ENCODE measurements at places on chromosomes 6 and 20. TPM values are rescaled to one million over a fixed set of nuclear protein-coding genes. Genes with fewer than 3 reads are reported as not detected.

OR2J3 gene
- total RNA-seq: not detected

IMPG1 gene
- not detected for total RNA-seq

MROH8 gene
- total RNA-seq: 4.4 TPM

SLC35F1 gene
- 6.7 TPM for total RNA-seq

MTFR2 gene
- total RNA-seq: 0.25 TPM

CD93 gene
- total RNA-seq: 41.0 TPM

ZNF343 gene
- total RNA-seq: 5.8 TPM

ENPP5 gene
- 3.2 TPM for total RNA-seq

ARMC2 gene
- 11.5 TPM for total RNA-seq

LY6G5C gene
- total RNA-seq: 1.8 TPM

PPP1R3G gene
- total RNA-seq: 13.9 TPM

PSORS1C1 gene
- total RNA-seq: 1.5 TPM

RAET1L gene
- not detected for total RNA-seq

ANKRD66 gene
- total RNA-seq: not detected

MYMX gene
- total RNA-seq: 0.67 TPM

OR12D3 gene
- total RNA-seq: not detected

C20orf204 gene
- total RNA-seq: 0.35 TPM

- DNase-seq: no peak
Measured at GRCh38 chr6:11326116-11326515, 93.6 kb upstream of the NEDD9 start.

DNA sequence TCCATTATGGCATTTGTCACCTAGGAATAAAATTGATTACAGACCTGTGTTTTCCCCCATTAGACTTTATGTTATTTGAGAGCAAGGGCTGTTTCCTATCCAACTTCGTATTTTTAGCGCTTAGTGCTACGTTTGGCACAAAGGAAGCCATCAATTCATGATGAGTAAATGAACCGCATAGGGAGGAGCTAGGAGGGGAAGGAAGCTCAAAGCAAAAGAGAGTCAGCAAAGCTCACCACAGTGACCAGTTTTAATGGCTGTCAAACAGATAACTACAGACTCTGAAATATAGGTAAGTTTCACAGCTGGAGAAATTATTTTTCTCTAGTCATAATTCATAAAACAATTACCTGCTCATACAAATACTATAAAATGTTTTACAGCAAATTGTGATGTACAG is 6.9 kb upstream of the SAMD3 start:
- DNase-seq: no peak

GRCh38 chr6:163324688-163325389 is 89.7 kb upstream of the QKI start:
- peak; percentile 73 for DNase-seq

DNA sequence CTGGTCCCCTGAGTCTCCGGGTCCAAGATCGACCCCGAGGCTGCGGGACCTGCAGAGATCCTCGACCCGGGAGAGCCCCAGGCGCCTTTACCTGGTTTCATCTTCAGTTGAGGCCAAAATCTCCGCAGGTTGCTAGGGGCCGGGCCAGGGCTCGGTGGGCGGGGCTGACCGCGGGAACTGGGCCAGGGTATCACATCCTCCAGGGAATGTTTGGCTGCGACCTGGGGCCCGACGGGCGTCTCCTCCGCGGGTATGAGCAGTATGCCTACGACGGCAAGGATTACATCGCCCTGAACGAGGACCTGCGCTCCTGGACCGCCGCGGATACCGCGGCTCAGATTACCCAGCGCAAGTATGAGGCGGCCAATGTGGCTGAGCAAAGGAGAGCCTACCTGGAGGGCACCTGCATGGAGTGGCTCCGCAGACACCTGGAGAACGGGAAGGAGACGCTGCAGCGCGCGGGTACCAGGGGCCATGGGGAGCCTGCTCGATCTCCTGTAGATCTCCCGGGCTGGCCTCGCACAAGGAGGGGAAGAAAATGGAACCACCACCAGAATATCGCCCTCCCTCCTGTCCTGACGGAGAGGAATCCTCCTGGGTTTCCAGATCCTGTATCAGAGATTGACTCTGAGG is 53.8 kb upstream of the POLR1H start:
- DNase-seq: peak; percentile 50

GRCh38 chr20:24118441-24119175 is 130.0 kb upstream of the GGTLC1 start:
- DNase-seq: no peak

DNA sequence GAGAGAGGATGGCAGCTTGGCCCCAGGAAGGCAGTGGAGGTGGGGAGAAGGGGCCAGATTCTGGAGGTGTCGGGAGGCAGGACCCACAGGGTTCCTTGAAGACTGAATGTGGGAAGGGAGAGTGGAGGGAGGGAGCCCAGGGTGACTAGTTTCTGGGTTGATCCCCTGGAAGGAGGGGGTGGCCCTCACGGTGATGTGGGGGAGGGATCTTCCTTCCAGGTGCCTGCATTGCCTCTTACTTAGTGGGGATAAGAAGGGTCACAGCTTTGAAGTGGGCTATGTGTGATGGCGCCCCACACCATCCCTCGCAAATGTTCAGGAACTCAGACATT is 26.7 kb downstream of the VSTM2L start:
- no peak for DNase-seq

DNA sequence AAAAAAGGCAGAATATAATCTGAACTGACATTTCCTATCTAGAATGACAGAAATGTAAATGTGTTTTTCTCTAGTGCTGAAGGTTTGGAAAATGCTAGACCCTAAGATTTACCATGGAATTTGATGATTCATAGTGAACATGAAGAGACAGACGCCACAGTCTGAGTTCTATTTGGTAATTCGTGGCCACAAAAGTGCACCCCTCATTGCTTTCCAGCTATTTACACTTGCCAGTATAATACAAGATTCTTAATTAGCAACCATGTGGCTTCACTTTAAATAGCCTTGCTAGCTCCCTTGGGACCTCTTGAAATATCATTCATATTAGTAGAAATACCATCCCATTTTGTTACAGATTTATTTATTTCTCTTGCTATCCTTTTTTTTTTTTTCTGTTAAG is 636.8 kb downstream of the PRKN start:
- DNase-seq: no peak

DNA sequence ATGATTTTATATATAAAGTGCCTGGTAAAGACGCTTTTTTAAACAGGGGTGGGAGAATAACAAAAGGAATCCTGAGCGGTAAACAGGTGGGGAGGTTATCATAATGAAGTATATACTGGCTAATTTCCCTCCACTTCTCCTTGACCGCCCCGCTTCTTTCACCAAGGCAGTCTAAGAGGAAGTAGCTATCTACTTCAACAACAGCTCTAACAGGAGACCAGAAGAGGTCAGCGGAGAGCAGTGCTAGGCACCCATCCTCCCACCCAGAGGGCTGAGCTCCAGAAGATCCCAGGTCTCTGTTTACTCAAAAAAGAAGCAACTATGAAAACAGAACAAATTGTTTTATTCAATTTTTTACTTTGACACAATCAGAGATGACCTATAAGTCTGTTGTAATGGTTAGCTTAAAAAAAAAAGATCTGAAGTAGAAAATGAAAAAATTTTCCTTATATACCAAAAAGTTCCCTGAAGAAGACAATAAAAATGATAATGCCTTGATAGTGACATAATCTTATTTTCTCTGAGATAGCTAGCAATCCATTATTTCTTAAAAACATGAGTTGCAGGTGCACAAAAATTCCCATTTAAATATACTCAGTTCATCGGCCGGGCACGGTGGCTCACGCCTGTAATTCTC is 141.1 kb downstream of the PDSS2 start:
- peak; percentile 45 for DNase-seq

- DNase-seq: no peak
Measured at GRCh38 chr6:169163411-169163901, 90.2 kb downstream of the THBS2 start.

GRCh38 chr6:96150431-96150830 is 134.7 kb downstream of the FUT9 start:
- no peak for DNase-seq

GRCh38 chr6:21715180-21715579 is 121.6 kb downstream of the SOX4 start:
- DNase-seq: no peak

- DNase-seq: no peak
Measured at GRCh38 chr6:157885211-157885788, 62.3 kb downstream of the SNX9 start.

DNA sequence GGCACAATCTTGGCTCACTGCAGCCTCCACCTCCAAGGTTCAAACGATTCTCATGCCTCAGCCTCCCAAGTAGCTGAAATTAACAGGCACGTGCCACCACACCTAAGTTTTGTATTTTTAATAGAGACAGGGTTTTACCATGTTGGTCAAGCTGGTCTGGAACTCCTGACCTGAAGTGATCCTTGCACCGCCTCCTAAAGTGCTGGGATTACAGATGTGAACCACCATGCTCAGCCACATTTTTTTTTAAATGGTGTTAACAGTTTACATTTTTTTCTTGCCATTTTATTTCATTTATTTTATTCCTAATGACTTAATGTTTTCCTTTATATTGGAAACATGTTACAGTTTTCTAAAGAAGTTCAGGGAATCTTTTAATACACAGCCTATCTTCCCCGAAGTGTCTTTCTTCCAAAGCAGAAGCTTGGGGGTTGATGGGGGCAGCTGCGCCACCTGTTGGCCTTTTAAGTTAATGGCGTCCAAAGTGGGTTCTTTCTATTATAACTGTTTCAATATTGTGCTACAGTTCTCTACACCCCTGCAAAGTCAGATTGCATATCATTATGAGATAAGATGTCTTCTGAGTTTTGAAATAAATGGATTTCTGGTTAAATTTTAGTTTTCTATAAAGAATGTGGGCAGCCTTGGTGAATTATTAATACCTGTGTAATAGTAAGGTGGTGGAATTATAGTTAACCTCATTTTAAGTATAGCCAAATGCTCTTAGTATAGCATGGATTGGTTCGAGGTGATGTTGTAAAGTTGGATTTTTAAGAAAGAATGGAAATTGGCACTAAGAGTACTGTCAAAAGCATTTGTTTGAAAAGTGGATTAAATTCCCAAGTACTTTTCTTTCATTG is 42.0 kb upstream of the PLCG1 start:
- peak; percentile 67 for DNase-seq

- DNase-seq: peak; percentile 34
Measured at GRCh38 chr6:99349171-99350141, at the start of gene FAXC. TSS of gene FAXC (minus strand) at chr6:99349674. CDS start at chr6:99349372, 302 bp downstream.

GRCh38 chr6:15507746-15508145 is 155.1 kb downstream of the DTNBP1 start:
- DNase-seq: no peak

GRCh38 chr6:26249707-26249956 is 115.4 kb upstream of the BTN3A2 start:
- no peak for DNase-seq

GRCh38 chr20:53922901-53923314 is 147.5 kb downstream of the BCAS1 start:
- DNase-seq: no peak

DNA sequence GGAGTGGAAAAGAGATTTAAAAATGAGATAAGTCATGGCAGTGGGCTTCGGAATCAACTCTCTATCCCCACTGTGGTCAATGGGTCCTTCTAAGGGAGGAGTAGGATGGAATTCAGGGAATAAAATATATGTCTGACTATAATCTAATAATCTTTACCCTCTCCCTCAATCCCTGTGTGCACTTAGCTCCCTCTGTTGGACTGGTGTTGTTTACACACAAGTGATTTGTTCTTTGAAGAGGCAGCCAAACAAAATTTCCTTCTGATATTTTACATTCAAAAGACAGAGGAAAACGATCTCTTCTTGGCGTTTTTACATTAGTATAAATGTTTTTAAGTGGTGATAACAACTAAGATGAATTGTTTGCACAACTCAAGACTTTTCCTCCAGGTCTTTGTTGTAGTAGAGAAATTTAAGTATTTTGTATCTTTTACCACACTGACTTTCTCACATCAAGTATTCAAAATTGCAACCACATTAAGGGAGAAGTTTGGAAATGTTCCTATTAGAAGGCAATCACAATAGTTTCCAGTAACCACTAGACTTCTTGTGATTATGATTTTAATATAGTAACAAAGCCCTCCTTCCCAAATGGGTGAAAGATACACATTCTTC is 317.8 kb downstream of the CENPW start:
- no peak for DNase-seq

DNA sequence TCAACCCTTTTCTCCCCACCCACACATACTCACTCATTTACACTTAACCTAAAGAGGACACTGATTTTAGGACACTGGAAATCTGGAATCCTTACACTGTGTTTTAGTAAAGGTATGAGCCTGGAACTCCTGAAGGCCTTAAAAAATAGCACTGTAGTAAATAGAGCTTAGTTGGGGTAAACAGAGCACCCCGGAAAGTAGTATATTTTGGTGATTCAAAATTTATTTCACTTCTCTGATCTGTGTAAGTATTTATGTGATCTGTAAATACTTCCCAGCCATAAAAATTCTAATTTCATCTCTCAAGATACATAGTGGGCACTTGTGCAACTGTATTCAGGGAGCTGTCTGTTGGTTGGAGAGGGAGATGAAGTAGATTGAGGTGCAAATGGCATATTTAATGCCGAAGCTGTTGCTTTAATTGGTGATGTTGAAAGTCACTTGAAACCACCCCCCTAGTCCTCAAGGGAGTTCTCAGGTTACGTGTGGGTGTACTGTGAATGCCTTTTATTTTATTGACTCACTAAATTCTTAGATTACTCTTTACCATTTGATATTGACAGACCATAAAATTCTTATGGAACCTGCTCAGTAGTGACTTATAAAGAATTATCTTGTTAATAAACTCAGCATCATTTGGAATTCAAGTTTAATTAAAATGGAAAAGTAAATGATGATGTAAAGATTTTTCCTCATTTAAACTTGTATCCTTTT is 154.9 kb downstream of the SOX4 start:
- no peak for DNase-seq

- DNase-seq: no peak
Measured at GRCh38 chr6:31768363-31769257, 6.2 kb downstream of the SAPCD1 start.

DNA sequence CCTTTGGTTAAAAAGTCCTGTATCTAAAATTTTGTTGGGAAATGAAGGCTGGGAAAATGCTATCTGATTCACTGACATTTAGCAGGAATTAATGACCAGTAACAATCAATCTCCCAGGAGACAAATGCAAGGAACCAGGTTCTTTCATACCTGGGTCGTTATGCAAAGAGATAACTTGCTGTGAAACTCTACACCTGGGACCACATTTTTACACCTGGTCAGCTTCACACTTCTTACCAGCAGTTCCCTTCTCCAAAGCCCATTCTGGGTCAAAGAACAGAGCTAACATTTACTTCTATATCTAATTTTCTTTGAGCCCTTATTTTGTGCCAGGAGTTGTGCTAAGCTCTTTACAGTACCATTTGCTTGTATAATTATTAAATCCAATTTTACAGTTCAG is 27.4 kb upstream of the STXBP5 start:
- no peak for DNase-seq

- no peak for DNase-seq
Measured at GRCh38 chr6:163132050-163132750, 282.3 kb upstream of the QKI start.
